ENCODE measurements at places on chromosomes 2 and 18.

- DNase-seq: no peak
Observed at GRCh38 chr2:217920879-217921603, 81.8 kb downstream of the TNS1 start.

DNA sequence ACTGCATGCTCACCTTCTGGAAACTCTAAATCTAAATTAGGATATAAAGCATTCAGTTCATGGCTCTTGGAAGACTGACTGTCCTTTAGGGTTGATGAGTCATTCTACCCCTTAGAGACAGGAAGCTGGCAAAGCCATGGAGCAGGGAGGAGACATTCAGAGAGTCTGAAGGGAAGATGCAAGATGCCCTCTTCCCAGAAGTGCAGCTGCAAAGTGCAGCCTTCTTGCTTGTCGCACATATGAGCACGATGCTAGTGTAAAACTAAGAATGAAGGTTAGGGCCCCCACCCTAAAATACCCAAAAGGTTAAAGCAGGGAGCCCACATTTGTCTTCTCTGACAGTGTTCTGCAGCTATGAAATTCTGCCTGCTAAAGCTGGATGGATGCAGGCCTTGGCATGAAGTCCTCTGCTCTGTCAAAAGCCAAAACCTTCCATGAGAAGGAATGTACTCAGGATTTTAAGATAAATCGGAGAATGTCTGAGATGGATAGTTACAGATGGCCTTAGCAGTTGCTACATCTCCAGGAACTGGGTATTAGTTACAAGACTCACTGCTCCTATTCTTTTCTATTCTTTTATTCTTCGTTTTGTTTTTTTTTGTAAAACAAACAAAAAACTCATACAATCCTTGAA, 89.7 kb downstream of the POLE4 start:
- no peak for DNase-seq

- DNase-seq: no peak
Observed at GRCh38 chr18:53887447-53887846, 337.0 kb downstream of the MBD2 start.

DNA sequence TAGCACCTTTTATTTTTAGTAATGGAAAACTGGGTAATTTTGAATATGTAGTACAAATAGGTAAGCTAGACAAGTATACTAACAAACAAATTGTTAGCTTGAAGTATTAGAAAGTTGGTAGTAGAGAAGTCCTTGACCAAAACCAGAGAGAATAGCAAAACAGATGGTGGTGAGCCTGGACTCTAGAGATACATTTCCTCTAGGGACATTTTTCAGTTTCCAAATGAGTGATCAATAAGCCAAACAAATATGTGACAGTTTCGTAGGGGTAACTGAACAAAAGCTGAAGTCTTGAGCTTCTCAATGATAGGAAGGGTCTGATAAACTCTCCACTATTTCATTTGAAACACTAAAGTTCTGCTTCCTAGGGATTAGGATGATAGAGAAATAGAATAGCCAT, 692.0 kb upstream of the FAM98A start:
- no peak for DNase-seq

DNA sequence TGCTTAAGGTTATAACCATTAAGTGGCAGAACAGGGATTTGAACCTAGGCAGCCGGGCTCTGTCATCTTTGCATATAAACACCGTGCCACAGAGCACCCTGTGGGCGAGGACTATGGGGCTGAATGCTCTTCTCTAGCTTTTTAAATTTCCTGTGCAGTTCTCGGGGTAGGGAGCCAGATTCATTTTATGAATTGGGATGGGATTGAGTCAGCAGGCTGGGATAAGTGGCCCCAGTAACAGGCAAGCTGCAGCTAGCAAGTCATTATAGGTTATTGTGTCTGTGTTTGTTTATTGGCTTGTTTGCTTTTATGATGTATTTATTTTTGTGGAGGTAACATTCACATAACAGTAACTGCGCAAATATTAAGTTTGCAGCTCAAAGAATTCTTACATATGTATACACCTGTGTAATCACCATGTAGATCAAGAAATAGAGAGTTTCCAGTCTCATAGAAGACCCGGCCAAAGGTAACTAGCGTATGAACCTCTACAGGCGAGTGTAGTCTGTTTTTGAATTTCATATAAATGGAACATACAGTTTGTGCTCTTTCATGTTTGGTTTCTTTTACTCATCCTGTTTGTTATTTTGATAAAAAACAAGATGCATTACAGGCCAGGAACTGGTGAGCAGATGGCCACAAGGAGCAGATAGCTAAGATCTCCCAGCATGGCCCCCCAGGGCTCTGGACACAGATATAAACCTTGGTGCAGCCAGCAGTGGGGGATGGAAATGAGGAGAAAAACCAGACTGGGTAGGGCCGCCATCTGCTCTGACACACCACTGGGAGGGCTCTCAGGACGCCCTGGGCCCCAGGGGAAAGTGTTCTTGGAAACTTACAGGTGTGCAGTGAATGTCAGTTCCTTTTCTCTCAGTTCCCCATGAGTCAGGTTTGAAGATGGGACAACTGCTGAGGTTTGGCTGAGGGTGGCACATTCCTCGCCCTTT, 49.2 kb upstream of the GPR155 start:
- DNase-seq: no peak

DNA sequence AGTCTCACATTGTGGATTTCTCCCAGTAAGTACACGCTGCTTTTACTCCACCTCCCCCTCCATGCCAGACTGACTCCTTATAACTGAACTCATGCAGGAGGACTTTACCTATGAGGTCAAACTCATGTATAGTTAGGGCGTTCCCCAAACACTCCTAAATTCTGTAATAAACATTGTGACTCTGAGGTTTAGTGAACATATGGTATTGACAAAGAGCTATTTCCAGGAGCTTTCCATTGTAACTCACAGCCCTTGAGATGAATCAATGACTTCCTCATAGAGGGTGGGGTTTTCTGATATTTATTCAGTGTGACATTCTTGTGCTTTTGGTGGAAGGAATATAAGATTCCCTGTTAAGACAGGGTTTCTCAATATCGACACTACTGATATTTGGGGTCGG, 337.4 kb upstream of the SLC14A2 start:
- DNase-seq: no peak

DNA sequence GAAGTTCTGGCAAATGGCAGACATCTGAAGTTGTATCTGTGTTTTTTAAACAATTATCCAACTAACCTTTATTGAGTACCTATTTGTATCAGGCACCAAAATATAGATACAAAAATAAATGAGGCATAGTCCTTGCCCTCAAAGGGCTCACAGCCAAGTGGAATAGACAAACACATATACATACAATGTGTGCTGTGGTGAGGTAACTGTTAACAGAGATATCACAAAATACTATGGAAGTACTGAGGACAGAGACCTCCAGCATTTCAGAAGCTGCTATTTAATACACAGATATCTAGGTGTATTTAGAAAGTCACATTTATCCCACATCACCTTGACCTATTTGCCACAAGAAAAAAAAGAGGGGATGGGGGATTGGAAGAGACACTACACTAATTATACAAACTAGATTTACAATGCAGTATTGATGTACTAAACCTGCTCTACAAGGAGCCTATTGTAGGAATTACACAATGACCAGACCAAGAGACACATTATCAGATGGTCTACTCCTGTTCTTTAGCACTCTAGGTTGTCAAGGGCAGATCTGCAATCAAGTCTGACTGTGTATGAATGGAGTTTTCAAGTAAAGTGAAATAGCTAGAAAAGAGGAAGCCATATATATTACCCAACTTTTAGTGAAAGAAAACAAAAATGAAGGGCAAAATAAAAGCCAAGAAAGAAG, 62.2 kb downstream of the SPIRE1 start:
- no peak for DNase-seq

- DNase-seq: no peak
Observed at GRCh38 chr2:127022817-127023216, 84.1 kb downstream of the BIN1 start.

DNA sequence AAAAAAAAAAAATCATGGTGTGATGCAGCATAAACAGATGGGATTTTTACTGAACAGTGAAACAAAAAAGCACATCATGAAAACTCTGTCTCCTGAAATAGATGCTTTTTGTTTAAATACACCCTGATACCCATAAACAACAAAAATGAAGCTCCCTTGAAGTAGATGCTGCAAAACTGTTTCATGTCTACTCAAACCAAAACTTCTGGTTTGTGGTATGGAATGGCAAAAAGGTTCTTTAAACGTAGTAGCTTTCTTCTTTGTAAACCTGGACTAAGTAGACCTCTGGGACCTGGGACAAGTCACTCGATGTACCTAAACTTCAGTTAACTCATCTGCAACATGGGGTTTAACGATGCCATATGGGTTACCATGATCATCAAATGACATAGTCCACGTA, 64.4 kb upstream of the RAPH1 start:
- no peak for DNase-seq

DNA sequence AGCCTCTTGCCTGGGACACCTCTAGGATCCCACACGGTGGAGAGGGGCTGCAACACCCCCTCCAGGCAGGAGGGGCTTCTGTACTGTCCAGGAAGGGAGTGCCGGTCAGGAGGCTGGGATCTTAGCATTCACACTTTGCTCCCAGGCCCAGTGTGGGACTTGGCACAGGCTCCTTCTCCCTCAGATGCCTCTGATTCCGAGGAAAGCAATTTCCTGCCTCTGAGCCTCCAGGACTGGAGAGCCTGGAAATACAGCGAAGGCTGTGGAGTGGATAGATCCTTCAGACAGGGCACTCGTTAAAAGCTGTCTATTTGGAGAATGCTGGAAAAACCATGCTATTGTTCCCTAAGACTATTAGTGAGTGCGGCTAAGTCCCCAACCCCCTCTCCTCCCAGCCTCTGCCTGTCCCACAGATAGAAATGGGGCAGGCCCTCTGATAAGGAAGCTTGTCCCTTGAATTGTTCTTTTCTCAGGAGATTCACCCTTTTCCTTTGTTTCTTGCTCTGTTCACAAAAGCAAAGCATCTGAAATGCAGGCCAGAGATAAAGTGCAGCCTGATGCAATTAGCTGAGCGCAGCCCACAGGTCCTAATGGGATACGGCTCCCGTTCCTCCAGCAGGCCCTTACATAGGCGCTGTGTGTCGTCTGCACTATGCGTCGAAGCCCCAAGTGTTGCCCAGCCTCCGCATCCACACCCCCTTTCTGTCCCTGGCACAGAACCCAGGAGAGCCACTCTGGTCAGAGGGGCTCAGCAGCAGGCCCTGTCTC, 252.2 kb downstream of the KLHL29 start:
- DNase-seq: peak; percentile 65

DNA sequence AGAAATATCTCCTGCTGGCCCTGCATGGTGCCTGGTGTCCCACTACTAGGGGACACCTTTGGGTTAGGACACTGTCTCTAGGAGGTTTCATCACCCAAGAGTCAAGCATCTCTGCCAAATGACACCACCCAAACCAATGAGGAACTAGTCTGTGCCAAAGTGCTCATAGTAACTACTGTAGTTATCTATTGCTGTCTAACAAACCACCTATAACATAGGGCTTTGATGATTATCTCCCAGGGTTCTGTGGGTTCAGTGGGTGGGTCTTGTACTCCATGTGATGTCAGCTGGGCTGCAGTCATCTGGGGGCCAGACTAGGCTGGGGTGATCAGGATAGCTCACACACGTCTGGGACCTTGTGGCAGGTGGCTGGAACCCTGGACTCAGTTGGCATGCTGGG, 59.8 kb downstream of the EPAS1 start:
- no peak for DNase-seq

- DNase-seq: no peak
Observed at GRCh38 chr2:41998186-41999127, 49.4 kb upstream of the PKDCC start.

DNA sequence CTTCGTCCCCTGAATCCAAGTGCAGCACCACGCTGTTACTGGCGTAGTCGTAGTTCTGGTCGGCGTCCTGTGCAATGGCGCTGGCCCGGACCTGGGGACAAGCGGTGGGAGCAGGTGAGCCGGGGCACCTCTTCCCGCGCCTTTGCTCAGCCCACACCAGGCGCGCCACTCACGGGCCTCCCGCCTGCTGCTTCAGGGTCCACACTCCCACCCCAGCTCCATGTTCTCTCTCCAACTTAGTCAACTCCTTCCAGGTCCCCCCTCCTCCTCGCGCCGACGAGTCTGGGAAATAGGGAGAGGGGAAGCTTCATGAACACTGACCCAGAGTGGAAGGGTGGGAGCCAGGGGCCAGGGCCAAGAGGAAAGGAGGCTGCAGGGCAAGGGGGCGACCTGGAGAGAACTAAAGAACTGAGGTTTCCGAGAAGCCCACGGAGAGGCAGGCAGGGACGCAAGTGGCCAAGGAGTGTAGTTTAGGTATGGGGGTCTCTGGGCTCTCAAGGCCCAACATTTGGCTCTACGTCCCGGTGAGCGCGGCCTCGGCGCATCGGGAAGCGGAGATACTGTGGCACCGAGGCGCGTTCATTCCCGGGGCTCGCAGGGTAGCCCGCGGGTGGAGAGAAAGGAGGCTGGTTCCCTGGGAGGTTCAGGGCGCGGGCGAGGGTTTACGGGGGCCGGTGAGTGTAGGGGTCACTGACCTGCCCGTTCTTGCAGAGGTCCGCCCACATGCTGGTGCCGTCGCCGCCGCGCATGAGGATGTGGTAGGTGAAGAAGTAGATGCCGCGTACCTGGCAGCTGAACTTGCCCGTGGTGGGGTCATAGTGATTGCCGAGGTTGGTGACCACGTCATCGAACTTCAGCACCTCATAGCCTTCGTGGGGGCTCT, 1.4 kb downstream of the C1QL2 start:
- no peak for DNase-seq

DNA sequence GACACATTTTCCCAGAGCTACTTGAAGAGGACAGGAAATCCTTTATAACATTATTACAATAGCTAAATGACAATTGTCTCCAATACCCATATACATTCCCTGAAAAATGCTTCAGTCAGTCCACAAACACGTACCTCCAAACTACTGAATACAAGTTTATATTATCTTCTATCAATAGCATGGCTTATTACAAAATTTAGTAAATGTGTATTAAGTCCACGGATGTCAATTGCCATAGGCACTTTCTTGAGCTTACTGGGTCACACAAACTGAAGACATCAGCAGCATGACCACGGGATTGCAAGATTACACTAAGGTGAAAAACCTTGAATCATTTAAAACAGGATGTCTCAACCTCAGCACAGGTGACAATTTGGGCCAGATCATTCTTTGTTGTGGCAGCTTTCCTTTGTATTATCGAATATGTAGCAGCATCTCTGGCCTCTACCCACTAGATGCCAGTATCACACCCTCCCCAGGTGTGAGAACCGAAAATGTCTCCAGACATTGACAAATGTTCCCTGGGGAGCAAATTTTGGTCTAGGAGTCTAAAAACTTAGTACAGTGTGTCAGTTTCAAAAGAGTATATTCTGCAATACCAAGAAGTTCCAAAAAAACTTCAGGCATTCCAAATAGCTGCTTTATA, 1.4 kb downstream of the MBD2 start:
- DNase-seq: no peak

DNA sequence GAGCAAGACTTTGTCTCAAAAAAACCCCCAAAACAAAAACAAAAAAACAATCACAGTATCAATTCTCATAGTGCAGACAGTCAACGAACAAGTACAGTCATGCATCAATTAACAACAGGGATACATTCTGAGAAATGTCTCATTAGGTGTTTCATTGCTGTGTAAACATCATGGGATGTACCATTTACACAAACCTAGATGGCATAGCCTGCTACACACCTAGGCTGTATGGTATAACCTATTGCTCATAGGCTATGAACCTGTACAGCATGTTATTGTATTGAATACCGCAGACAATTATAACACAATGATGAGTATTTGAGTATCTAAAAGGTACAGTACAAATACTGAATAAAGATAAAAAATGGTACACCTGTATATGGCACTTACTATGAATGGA, 67.8 kb upstream of the LMAN1 start:
- no peak for DNase-seq

Data from fibroblast of skin of left biceps (primary cell).